ENCODE measurements at places on chromosomes 3 and 15. TPM values are rescaled to one million over a fixed set of nuclear protein-coding genes. Genes with fewer than 3 reads are reported as not detected.

Gene THSD4
- total RNA-seq = 15.6 TPM

Gene SNURF
- total RNA-seq = 15.3 TPM

Gene SEMA6D
- total RNA-seq = 16.2 TPM

Gene PLCD1
- 23.2 TPM for total RNA-seq

Gene CPOX
- 21.5 TPM for total RNA-seq

Gene HGD
- under 0.01 TPM for total RNA-seq

Gene CCDC33
- total RNA-seq = not detected

Gene LMCD1
- total RNA-seq = 213 TPM

Gene GPR176
- 173 TPM for total RNA-seq

Gene ACP3
- total RNA-seq = under 0.01 TPM

Gene NDN
- total RNA-seq = 51.9 TPM

Gene PIERCE2
- 5.3 TPM for total RNA-seq

Gene ALS2CL
- 1.1 TPM for total RNA-seq

Gene ITPKA
- total RNA-seq = 0.29 TPM

Gene VEPH1
- total RNA-seq = 23.2 TPM

Gene EBLN2
- total RNA-seq = 6.2 TPM

Gene CGNL1
- total RNA-seq = 1.1 TPM

Gene PLXNB1
- 33.7 TPM for total RNA-seq

Gene TUSC7
- total RNA-seq = not detected

Gene ARID3B
- 2.7 TPM for total RNA-seq

Gene NCK1
- total RNA-seq = 42.4 TPM

Gene GOLGA8N
- 4.7 TPM for total RNA-seq

Gene CHRFAM7A
- 0.72 TPM for total RNA-seq

Gene CFAP92
- total RNA-seq = not detected

Gene GOLGA6L4
- total RNA-seq = 1.8 TPM

Data from osteoblast (primary cell).